ENCODE measurements at places on chromosomes 5 and 9. TPM values are rescaled to one million over a fixed set of nuclear protein-coding genes. Genes with fewer than 3 reads are reported as not detected.

The PTGS1 gene
- 1.4 TPM for total RNA-seq

The ARHGEF39 gene
- total RNA-seq = 16.6 TPM

The IL33 gene
- total RNA-seq = not detected

The ANKRD31 gene
- total RNA-seq = 0.08 TPM

The CSF2 gene
- total RNA-seq = 0.47 TPM

The PCDHB11 gene
- total RNA-seq = 0.11 TPM

The TGFBI gene
- 1,620 TPM for total RNA-seq

The CCDC152 gene
- not detected for total RNA-seq

The ZNF883 gene
- 0.94 TPM for total RNA-seq
